ENCODE measurements at places on chromosomes 12 and 14.

- peak; percentile 95 for DNase-seq
Measured at GRCh38 chr12:108802101-108802961, 55.1 kb downstream of the SSH1 start.

DNA sequence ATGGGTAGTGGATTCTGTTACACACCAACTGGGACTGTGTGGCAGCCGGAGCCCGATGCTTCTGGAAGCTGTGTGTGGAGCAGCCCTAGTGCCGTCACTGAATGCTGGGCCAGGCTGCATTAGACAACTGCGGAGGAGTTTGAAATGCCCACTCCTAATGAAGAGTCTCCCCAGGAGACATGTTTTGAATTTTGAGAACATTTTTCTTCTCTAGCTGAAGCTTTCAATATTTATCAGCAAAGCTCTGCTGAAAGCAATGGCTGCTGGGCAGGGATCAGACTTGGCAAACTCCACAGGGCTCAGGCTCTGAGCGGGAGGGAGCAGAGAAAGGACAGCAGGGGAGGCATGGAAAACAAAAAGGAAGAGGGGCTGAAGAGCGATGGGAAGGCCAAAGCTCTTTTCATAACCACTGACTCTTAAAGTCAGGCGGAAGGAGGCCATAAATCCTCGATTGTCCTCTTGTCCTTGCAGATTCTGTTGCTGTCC lies 189.1 kb downstream of the MON2 start:
- DNase-seq: no peak

DNA sequence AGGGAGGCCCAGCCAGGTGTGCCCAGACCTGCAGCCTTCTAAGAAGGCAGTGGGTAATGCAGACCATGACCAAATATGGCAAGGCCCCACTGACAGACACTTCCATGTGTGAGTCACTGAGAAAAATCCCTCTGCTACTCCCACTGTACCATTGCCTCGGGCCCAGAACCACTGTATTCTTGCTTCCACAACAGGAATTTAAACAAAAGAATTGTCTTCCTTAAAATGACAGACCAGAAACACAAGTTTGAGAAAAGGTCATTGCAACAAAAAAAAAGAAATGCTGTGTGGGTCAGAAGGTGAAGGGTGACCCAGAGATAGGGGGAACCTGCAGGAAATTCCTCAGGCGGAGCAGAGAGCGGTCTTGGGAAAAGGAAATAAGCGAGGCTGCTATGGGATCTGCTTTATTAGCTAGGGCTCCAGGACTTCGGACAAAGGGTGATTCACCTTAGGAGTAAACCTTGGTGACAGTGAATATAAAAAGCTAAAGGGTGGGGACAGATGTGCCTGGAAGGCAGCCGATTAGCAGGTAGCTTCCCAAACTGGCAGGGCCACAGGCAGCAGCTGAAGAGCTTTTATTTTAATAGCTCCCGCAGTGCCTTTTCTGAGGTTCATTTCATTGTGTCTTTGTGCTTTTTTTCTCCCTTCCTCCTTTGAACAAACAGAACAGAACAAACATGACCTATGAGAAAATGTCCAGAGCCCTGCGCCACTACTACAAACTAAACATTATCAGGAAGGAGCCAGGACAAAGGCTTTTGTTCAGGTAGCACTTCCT lies 185.3 kb upstream of the BCL2L14 start:
- DNase-seq: peak; percentile 76

- DNase-seq: no peak
Measured at GRCh38 chr14:38412654-38413053, 156.8 kb upstream of the CLEC14A start.

DNA sequence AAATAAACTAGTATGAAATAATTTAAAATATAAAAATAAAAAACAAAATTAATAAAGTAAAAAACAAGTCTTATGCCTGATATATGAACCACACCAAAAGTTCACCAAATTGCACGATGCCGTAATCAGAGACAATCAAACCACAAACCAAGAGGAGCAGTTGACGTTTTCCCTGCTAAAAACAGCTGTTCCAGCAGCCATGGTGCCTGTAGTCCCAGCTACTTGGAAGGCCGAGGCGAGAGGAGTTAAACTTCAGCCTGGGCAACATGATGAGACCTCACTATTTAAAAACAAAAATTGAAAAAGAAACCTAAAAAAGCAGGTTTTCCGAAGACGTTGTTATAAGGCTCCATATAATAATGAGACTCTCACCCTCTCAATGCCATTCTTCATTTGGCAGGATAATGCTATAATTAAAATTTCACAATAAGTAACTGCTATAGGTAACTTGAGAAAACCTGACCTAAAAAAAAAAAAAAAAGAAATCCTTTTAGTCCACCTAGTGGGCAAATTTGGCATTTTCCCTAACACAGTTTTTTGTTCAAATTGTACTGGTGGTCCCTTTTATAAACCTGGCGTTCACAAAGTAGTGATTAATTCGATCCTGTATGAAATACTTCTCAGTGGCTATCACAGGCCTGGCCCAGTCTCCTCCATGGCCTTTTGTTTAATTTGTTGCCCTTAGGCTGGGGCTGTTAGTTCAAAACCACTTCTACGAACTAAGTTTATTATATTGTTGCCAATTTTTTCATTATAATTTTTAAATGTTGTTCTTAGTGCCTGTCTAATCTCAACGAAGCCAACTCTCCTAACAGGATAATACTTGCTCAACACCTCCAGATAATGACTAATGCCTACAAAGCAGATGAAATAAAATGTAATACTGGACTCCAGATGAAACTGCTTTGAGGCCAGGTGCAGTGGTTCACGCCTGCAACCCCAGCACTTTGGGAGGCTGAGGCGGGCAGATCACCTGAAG lies 62.1 kb downstream of the TNFAIP2 start:
- peak; percentile 34 for DNase-seq

- no peak for DNase-seq
Measured at GRCh38 chr14:80784820-80785219, 156.7 kb downstream of the CEP128 start.

- DNase-seq: peak; percentile 85
Measured at GRCh38 chr14:23365732-23366425, 907 bp upstream of the EFS start.
